ENCODE measurements at places on chromosomes 16 and 17.

DNA sequence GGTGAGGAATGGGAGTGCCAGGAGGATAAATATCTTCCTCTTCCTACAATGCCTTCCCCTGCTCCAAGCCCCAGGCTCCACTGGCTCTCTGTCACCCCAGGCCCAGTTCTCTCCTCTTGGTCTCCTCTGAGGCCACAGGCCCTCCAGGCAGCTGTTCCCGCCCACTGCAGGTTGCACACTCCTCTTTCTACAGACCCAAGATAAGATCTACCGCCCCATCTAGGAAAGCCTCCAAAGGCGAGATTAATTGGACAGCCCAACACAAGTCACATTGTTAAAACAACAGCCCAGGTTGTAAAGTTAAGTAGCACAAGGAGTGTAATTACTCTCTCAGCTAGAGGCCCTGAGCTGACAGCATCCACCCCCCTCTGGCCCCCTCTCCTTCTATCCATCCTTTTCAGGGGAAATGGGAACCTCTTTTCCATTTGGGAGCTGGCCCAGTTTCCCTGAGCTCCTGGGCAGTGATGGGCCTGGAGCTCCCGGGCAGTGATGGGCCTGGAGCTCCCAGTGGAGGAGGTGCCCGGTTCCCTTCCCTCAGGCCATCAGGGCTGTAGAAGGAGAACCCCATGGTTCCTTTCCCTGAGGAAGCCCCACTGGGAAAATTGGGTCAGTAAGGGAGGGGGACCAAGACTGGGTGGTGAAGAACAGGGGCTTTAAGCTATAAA is 7.3 kb downstream of the DLX4 start:
- DNase-seq = no peak

- no peak for DNase-seq
Observed at GRCh38 chr17:82929676-82930042, 89.8 kb upstream of the ZNF750 start.

GRCh38 chr17:29557739-29558116 is 9.1 kb downstream of the ABHD15 start:
- no peak for DNase-seq

GRCh38 chr16:81542609-81543570 is 98.3 kb downstream of the CMIP start:
- no peak for DNase-seq

GRCh38 chr16:89921702-89922476 is 1.3 kb upstream of the TUBB3 start:
- DNase-seq = no peak

- no peak for DNase-seq
Observed at GRCh38 chr17:49516180-49516579, 21.1 kb downstream of the NGFR start.
